ENCODE measurements at places on chromosomes 4 and X.

GRCh38 chr4:168759959-168760527 lies 250.0 kb downstream of the CBR4 start:
- no peak for DNase-seq

DNA sequence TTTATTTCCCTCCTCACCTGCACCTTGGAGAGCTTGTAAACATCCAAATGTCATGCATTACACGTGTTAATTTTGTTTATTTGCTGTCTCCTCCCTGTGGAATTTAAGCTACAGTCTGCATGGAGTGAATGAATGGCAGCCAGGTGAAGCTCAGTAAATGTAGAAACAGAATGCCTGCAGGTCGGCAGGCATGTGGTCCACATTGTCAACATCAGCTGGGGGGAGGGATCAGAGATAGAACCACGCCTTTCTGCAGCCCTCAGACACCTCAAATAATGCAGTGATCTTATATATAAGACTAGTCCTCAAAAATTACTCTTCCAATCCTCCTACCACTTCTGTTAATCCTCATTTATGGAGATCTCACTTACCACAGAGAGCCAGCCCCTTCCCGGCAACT lies 131.2 kb upstream of the KIT start:
- DNase-seq = no peak

DNA sequence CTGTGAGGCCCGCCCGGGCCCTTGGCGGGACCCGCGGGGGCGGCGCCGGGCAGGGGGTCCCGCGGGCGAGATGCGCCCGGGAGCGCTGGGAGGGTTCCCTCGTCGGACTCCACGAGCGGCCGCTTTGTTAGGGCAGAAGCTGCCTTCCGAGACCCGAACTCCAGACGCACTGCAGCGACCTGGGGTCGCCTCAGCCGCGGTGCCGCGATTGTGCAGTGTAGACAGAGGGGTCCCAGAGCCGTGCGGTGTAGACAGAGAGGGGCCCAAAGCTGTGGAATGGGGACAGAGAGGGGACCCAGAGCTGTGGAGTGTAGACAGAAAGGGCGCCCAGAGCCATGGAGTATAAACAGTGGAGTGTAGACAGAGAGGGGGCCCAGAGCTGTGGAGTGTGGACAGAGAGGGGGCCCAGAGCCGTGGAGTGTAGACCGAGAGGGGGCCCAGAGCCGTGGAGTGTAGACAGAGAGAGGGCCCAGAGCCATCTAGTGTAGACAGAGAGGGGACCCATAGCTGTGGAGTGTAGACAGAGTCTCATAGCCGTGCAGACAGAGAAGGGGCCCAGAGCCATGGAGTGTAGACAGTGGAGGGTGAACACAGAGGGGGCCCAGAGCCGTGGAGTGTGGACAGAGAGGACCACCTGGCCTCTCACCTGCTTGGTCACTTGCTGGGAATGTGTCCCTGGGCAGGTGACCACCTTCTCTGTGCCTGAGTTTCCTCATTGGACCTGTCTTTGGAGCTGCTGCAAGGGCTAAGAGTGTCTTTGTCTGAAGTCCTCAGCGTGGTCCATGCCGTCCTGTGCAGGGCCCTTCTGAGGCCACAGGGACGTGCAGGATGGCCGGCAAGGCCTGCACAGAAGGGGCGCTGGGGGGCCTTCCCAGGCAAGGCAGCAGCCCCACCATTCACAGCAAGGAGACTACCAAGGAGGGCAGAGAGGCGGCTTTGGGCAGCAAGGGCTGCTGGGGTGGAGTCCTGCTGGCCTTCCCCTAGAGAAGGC lies 875 bp downstream of the RGS12 start:
- no peak for DNase-seq

GRCh38 chr4:158159054-158159717 lies 13.6 kb downstream of the GASK1B start:
- no peak for DNase-seq

- DNase-seq = peak; percentile 26
Measured at GRCh38 chr4:181507180-181507835, 735.9 kb upstream of the TENM3 start.

- DNase-seq = no peak
Measured at GRCh38 chr4:39102297-39102696, 40.3 kb downstream of the KLHL5 start.

- DNase-seq = no peak
Measured at GRCh38 chr4:173958445-173958844, 325.0 kb downstream of the FBXO8 start.

DNA sequence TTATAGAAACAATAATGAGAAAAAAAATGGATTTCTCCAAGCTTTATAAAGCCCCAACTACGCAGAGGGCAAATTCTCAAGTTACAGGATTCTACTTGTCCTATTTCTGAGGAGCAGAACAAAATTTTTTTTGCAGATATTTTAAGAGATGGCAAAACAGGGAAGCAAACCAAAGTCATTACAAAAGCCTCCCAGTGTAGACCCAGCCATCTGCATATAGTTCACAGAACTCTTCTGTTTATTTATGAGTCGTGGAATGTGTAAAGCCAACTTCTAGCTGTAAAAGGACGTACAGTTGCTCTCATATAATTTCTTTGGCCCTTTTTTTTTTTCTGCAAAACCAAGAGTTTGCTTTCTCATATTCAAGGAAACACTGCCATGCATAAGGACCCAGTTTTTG lies 120.4 kb downstream of the PCDH7 start:
- no peak for DNase-seq

GRCh38 chr4:19577097-19577496 lies 674.6 kb upstream of the SLIT2 start:
- no peak for DNase-seq

DNA sequence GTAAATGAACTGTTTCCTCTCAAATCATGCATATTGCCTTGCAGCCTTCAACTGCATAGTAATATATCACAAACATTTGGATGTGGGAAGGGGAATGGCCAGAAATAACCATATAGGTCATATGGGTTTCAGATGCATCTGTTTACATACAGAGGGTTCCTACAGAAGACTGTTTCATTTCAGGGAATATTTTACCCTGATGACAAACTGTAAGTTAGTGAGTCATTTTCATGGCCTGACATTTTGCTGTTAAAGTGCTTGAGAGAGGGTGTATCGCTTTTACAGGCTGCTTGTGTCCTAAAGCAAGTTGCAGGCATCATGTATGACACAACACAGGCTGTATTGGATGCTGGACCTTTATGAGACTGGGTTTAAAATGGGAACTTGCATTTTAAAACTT lies 25.5 kb upstream of the AMOT start:
- DNase-seq = no peak

- DNase-seq = no peak
Measured at GRCh38 chr4:99076292-99076976, 12.2 kb downstream of the ADH5 start.

- no peak for DNase-seq
Measured at GRCh38 chrX:43269201-43269600, 386.9 kb upstream of the MAOA start.

DNA sequence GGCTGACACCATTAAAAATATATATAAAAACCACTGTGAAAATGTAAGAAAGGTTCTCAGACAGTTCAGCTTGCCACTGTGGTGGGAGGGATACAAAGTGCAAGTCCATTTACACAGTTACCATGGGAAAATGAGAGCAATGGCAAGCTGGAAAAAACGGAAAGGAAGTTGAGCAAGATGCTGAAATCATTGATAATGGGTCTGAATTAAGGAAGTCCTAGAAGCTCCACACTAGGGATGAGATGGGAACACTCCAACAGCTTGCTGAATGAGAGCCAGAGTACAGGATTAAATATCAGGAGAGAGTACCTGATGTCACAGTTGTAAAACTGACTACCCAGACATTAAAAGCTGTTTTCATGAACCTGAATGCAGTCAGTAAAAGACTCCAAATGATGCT lies 218.6 kb downstream of the PRDM5 start:
- DNase-seq = no peak

DNA sequence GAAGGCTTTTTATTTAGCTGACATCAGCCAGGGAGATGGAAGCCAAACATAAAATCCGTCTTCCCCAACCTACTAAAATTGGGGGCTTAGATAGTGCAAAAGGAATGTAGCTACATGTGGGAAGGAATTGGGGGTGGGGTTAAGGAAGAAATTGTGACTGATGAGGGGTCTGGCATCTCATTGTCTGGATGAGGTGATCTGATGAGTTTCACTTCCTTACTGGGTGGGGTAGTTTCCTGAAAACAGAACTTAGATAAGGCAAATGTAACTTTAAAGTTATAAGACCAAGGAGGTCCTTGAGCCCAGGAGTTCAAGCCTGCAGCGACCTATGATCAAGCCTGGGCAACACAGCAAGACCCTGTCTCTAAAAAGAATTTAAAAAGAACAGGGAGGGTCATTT lies 105.5 kb upstream of the NEIL3 start:
- DNase-seq = no peak

GRCh38 chr4:169757575-169758184 lies at the start of gene HPF1:
HPF1 (minus strand) TSS chr4:169757944; CDS start chr4:169757877, 67 bp downstream.
- peak; percentile 79 for DNase-seq

GRCh38 chrX:24294619-24295018 lies 19.2 kb downstream of the SUPT20HL2 start:
- DNase-seq = no peak

DNA sequence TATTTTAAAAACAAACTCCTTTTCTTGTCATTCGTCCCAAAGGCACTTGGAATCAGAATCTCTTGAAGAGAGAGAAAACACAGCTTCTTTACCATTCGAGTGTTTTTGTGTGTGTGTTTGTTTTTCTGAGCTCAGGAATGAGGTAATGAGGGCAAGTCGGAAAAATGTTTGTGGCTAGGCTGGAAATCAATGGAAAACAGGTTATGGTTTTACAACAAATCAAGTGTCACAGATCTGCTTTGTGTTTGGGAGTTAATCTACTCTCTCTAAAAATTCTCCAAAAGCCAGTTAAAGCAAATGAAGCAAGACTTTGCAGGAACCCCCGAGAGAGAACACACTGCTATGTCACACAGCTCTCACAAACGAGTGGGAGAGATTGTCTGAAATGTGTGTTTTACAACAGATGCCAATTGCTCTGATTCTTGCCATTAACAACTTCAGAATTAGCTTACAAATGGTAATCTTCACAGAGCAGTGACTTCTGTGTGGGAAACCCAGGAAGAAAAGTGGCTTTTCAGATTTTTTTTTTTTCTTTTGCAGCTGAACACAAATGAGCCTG lies 264.1 kb downstream of the CBLL2 start:
- no peak for DNase-seq

- no peak for DNase-seq
Measured at GRCh38 chr4:99763635-99764101, 53.0 kb upstream of the DAPP1 start.

- no peak for DNase-seq
Measured at GRCh38 chr4:102036619-102037376, 246.3 kb downstream of the BANK1 start.

DNA sequence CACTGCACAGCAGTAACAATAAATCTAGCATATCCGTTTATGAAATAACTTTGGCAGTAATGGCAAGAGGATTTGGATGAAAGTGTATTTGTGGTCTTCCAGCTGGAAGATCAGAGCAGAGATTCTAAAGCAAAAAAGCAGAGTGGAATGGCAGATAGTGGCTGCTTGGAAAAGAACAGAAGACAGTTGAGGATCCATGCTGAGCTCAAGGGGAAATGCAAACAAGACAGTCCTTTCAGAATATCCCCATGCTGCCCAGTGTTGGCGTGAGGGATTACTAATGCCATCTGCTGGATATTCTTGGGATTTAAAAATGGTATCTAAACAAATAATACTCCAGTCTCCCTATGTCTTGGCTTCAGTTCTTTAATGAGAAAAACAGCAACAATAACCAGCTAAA lies 629.1 kb upstream of the ATOH1 start:
- DNase-seq = peak; percentile 18

DNA sequence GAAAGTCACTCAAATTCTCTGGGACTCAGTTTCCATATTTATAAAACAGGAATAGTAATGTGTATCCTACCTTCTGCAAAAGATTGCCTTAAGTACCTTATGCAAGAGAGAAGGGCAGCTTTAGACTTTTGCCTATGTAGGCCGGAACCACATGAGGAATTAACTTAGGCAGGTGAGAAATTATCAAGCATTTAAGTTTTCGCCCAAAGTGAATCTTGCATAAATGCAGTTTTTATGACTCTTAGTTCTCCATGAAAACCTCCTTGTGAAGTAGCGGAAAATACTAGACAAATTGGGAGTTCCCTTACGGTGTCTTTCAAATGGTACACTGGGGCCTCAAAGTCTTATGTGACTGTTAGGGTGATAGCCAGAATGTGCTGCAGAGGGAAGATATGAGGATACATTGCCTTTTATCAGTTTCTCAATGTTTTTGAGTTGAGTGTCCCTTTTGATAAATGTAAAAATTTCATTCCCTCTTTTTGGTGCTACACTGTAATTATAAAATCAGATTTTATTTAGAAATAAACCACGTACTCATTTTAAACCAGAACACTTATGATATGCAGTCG lies 2.6 kb downstream of the SH2D1A start:
- no peak for DNase-seq

GRCh38 chr4:5824635-5825034 lies 68.3 kb downstream of the CRMP1 start:
- no peak for DNase-seq

- no peak for DNase-seq
Measured at GRCh38 chrX:50876551-50876950, 34.0 kb upstream of the BMP15 start.

- no peak for DNase-seq
Measured at GRCh38 chrX:9873952-9874351, 87.7 kb downstream of the SHROOM2 start.

DNA sequence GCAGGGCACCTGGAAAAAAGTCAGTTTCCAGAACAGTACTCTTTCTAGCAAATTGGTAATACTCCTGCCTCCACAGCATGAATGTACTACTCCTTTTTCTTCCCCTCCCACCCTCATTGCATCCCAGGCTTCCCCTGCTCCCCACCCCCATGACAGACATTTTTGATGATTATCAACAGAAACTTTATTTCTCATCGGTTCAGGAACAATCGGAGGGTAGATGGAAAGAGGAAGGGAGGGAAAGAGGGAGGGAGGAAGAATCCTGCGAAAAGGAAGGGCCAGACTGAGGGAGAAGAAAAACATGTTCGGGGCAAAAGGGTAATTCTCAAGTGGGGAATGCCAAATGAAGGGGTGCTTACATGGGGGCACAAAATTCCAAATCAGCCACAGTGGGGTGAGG lies 705 bp upstream of the CXorf65 start:
- no peak for DNase-seq

DNA sequence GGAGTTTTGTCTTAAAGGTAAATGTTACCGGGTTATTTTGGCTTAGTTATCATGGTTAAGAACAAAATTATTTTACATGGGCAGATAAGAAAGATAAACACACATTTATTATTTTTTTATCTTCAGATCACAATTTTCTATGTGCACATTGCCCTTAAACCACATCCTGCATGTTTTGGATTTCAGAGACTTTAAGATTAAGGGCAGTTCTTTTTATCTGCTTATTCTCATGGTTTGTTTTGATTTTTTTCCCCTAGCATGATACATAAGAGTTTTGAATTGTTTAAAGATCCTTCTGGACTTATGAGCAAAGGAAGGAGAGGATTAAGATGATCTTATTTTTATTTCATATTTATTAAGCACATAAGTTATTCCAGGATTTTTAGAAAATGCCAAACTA lies 190.1 kb upstream of the BMP3 start:
- DNase-seq = no peak

GRCh38 chrX:68897118-68897945 lies 68.5 kb downstream of the EFNB1 start:
- DNase-seq = no peak
